AG09319 (cell line): ENCODE measurements at places on chromosomes 16 and 17.

DNA sequence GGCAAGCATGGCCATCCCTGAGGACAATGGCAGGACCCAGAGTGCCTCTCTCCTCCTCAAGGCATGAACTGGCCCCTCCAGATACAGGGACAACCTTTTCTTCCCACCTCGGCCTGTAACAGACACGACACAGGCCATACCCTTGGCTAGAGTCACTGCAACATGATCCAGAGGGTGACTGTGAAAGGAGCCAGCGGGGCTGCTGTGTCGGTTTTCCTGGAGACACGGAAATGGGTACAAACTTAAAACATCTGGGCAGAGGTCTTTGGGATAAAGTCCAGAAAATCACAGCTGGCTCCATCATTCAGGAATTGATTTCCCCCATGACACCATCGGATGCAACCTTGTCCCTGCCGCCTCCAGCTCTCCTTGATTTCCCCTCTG lies 5.3 kb downstream of the CEP295NL start:
- DNase-seq: no peak

- no peak for DNase-seq
These were observed 7.2 kb upstream of the HSD11B2 start for GRCh38 chr16:67423611-67424260.

DNA sequence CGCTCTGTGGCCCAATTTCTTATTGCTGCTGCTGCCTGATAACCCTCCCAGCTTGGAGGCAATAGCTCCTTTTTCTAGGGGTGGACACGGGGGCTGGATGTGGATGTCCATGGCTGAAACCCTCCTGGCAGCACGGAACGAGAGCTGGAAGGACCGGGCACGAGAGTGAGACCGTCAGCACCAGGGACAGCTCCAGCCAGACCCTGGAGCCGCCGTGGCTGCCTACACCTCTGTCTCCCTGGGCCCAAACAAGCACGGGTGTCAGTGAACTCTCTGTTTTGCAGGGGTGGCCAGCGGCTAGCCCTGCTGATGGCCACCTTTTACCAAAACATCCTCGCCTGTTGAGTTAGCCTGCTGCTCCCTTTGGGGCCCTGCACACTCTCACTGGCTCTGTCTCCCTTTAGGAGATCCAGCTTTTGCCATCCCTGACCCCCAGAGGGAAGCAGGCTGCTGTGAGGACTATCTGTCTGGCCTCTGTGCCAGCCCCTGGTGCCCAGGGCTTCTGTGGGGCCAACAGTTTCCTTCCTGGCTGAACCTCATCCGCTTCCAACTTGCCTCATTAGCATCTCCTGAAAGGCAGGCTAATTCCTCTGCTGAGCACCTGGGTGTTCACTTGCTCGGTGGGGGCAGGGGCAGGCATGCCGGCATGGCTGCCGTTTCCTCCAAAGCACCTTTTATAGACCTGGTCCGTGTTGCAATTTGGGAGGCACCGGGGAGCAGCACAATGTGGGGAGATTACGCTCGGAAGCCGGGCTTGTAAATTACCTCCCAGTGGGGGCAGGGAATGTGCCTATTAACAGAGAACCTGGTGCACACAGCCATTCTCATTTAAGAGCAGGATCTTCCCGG lies 118.1 kb downstream of the ENGASE start:
- no peak for DNase-seq

GRCh38 chr17:35185849-35186248 lies 8.3 kb downstream of the SLC35G3 start:
- no peak for DNase-seq

GRCh38 chr17:63516910-63517824 lies 6.0 kb upstream of the KCNH6 start:
- no peak for DNase-seq

DNA sequence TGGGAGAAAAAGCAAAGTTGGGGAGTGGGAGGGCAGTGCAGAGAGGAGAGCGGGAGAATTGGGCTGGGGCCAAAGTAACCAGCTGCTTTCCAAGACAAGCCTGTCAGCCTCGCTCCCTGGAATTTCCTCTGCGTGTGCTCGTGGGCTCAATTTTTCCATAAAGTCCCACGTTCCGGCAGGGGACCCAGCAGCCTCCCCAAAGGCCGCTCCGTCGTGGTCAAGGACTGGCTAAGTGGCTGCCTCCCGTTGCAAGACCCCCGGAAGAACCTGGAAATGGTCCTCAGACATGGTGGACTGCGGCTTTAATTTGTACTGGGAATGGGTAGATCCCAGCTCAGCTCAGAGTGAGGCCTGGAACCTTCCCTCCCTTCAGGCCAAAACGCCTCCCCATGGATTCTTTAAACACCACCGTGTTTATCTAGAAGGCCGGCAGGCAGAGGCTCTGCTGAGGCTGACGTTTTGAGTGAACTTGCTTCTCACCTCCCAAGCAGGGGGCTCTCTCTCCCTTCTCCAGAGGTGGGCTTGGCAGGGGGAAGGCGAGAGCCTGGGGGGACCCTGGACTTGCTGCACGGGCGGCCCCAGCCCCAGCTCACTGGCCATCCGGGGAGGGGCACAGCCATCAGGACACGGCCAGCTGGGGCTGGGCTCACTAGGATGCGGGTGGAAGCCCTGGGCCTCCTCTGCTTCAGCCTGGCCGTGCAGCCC lies 190.0 kb downstream of the C16orf95 start:
- no peak for DNase-seq

DNA sequence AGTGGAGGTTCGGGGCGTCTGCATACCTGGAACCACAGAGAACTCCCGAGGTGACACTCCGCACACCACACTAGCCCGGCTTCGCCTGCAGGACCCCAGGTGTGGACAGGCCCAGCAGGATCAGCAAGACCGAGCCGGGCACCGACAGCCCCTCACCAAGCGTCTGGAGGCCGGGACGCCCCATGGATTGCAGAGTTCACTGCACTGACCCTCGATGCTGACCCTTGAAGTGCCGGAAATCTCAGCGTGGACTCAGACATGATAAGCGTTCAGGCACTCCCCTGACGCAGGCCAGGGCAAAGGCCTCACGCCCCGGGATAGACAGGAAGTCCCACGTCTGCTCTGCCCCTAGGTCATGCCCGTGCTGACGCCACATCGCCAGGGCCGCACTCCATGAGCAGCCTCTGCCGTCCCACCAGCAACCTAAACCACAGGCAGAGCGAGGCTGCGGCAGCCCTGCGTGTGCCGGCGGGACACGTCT lies 26.0 kb downstream of the ACSF3 start:
- no peak for DNase-seq

- no peak for DNase-seq
These were observed 18.8 kb upstream of the BMERB1 start for GRCh38 chr16:15415511-15415985.

DNA sequence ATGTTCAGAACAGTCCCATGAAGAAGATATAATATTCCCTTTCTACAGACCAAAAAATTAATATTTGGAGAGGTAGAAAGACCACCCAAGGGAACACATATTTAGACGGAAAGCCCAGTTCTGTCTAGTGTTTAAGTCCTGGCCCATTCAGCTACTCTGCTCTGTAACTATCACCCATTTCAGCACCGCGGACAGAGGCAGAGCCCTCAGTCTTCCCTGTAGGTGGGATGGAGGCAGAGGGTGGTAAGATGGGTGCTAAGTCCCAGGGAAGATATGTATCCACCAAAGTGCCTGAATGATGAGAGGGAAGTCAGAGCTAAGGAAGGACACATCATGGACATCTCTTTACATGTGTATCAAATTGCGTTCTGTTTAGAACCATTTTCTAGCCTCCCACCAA lies 27.8 kb upstream of the C16orf78 start:
- DNase-seq: no peak

GRCh38 chr17:37489197-37490001 lies at the start of gene DUSP14:
DUSP14 (plus strand) TSS chr17:37489891; CDS start chr17:37512273, 22,382 bp downstream.
- no peak for DNase-seq

DNA sequence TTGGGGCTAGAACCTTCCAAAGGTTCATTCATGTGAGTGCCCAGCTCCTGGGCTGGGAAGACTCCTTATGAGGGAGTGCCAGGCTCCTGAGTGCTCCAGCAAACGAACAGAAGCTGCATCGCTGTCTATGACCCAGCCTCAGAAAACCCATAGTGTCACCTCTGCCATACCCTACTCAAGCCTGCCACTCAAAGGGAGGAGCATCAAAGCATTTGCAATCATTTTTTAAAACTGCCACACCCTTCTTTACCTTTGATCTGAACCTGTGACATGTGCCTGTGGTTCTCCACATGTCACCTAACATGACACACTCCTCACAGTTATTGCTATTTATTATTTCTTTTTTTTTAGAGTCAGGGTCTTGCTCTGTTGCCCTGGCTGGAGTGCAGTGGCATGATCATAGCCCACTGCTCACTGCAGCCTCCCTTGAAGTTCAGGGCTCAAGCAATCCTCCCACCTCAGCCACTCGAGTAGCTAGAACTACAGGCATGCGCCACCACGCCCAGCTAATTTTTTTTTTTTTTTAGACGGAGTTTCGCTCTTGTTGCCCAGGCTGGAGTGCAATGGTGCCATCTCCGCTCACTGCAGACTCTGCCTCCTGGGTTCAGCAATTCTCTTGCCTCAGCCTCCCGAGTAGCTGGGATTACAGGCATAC lies 7.3 kb upstream of the KDM8 start:
- DNase-seq: no peak

- no peak for DNase-seq
These were observed 3.0 kb downstream of the EVPLL start for GRCh38 chr17:18380471-18381157.

GRCh38 chr17:7218166-7218565 lies 1.5 kb downstream of the DLG4 start:
- no peak for DNase-seq

DNA sequence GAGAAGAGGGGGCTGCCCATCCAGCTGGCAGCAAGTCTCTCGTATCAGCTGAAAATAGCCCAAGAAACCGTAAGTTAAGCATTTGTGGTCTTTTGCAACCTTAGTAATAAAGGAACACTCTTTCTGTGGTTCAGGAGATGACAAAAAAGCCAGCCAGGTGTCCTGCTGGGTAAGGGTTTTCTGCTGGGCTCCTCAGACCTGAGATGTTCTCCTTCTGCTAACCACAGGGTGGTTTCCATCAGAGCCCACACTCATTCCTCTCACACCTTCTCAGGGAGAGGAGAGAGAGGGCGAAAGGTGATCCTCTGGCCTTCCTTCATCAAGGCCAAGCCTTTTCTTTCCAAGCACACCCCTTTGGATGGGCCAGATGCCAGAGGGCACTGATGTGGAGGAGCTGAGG lies 70.7 kb downstream of the TEX14 start:
- no peak for DNase-seq
